ENCODE measurements at places on chromosomes 12 and 14.

GRCh38 chr14:92397150-92397952, 74.4 kb downstream of the SLC24A4 start:
- H3K27me3 ChIP-seq, result peaks cover 29% of the 10 kb centered on the region
- DNase-seq, result no peak
- no peak overlapping the region for H3K4me3 ChIP-seq
- H3K4me1 ChIP-seq, result no peaks in the 10 kb centered on the region

- peaks cover 6% of the 10 kb centered on the region for H3K36me3 ChIP-seq
- H3K4me1 ChIP-seq, result peaks cover 10% of the 10 kb centered on the region
- H3K4me3 ChIP-seq, result no peak overlapping the region
- H3K27me3 ChIP-seq, result no peaks in the 10 kb centered on the region
- no peak for DNase-seq
- H3K27ac ChIP-seq, result no peak overlapping the region
Measured at GRCh38 chr14:63650256-63650952, 8.7 kb upstream of the WDR89 start.

DNA sequence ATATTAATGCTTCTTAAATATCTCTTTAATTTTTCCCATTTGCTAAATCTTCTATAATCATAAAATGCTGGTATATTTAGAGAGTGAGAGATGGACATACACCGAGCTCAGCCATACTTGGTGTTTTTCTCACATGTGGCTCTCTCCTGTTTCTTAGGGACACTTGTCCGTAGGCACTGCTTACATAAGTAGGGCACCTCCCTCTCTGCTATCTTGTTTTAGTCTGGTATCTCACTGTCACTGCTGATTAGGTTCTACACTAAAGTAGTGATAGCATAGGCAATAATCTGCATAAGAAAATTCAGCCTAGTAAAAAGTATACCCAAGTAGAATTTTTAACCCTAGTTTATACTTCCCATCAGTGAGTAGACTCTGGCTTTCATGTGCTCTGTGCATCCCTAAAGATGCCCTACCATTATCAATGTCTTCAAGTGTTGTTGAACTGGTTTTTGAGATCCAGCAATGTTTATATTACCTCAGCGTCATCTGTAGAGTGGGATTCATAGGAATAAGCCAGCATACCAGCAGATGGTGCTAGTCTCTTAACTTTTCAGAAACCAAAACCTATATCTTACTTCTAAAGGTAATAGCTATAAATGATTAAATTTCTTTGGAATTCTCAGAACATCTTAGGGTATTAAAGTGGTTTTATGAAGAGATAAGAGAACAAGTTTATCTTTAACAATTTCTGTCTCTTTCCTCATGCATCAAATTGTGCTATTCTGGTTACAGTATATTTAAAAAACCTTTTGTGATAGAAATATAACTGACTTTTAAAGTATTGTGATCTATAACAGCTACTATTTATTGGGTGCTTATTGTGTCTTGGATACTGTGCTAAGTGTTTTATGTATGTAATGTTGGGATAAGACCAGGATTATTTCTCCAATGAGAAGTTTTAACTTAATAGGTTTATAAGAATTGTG, 32.9 kb downstream of the ARID2 start:
- no peak overlapping the region for H3K4me3 ChIP-seq
- H3K4me1 ChIP-seq, result peaks cover 11% of the 10 kb centered on the region
- DNase-seq, result no peak

DNA sequence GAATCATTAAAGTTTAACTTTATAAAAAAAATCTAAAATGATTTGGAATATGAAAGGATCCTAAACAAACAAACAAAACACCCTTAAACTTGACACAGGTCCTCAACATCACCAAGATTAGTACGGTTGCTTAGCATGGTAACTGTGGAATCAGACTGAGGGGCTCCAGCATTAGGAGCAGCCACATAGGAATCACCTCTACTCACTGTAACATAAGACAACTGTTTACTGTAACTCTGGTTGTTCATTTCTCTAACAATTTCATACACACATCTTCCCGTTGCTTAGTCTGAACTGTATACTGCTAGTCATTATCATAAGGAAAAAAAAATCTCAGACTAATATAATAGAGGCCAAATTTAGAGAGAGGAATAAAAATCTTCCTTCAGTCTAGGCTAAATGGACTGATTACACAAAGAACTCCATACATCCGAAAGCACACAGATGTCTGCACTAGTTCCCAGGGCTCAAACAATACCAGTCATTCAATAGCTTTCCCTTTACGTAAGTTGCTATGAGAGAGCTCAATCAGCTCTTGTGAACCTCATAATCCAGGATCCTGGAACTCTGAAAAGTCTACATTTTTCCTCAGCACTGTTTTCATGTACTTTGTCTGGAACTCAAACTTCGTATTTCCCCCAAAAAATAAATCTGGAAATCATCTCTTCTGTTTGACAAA, 26.0 kb downstream of the LRP6 start:
- H3K27me3 ChIP-seq, result no peaks in the 10 kb centered on the region
- peak overlapping the region; percentile 54 for H3K27ac ChIP-seq
- H3K4me1 ChIP-seq, result peaks cover 6% of the 10 kb centered on the region
- peaks cover 49% of the 10 kb centered on the region for H3K36me3 ChIP-seq

DNA sequence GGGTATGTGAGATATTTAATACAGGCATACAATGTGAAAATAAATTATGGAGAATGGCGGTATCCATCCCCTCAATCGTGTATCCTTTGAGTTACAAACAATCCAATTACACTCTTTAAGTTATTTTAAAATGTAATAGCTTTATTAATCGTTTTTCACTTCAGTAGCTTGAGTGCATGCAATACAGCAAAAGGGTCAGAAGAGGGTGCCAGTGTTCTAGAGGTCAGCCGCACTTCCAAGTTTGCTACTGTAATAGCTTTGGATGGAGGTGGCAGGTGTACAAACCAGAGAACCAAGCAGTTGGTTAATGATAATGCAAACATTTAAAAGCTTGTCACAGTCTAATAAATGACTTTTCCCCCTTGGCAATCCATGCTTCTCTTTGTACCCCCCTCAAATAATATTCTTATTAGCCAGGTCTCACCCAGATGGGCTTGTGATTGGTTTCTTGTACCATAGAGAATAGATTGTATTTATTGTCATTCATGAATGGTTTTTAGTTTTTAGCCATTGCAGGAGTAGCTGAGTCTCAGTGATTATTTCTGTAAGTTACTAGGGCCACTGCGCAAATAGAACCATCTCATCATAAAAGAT, 127.0 kb downstream of the ERC1 start:
- H3K36me3 ChIP-seq, result peaks cover 11% of the 10 kb centered on the region
- H3K4me1 ChIP-seq, result no peaks in the 10 kb centered on the region
- peak; percentile 73 for DNase-seq
- H3K27me3 ChIP-seq, result no peaks in the 10 kb centered on the region

- DNase-seq, result no peak
- no peaks in the 10 kb centered on the region for H3K27me3 ChIP-seq
- H3K36me3 ChIP-seq, result no peaks in the 10 kb centered on the region
- no peak overlapping the region for H3K27ac ChIP-seq
- H3K4me3 ChIP-seq, result no peak overlapping the region
- no peaks in the 10 kb centered on the region for H3K4me1 ChIP-seq
Measured at GRCh38 chr14:56959121-56959520, 148.8 kb upstream of the OTX2 start.

DNA sequence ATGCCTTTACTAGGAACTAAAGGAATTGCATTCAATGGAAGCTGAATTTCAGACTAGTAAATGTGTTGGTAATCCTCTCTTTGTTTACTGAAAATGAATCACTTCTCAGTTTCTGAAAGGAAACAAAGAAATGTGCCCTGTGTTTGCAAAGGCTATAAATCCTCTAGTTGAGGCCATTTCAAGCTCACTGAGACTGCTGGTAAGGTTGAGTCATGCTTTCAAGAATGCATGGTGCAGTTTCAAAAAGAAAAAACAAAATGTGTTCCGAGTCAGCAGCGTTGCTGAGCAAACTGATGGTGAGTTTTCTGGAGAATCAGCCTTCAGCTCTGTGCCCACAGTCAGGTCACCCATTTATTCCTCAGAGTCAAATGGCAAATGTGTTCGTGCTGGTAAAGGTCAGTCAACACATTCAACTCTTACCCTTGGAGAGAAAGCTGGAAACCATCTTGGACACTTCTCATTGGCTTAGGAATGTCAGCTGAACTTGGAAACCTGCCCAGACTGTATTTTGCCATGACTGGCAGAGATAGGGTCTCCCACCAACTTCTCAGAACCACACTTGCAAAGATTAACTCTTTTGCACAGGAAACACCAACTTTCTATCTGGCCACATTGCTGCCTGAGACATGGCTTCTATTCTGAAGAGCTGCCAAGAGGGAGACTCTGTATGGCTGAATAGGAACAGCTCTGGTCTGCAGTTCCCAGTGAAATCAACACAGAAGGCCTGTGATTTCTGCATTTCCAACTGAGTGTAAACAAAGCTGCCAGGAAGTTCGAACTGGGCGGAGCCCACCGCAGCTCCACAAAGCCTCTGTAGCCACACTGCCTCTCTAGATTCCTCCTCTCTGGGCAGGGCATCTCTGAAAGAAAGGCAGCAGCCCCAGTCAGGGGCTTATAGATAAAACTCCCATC, 484.4 kb downstream of the ATP23 start:
- peak overlapping the region; percentile 85 for H3K27ac ChIP-seq
- peaks cover 22% of the 10 kb centered on the region for H3K4me1 ChIP-seq
- peak overlapping the region; percentile 59 for H3K4me3 ChIP-seq
- no peaks in the 10 kb centered on the region for H3K27me3 ChIP-seq
- peaks cover 6% of the 10 kb centered on the region for H3K36me3 ChIP-seq
- no peak for DNase-seq

DNA sequence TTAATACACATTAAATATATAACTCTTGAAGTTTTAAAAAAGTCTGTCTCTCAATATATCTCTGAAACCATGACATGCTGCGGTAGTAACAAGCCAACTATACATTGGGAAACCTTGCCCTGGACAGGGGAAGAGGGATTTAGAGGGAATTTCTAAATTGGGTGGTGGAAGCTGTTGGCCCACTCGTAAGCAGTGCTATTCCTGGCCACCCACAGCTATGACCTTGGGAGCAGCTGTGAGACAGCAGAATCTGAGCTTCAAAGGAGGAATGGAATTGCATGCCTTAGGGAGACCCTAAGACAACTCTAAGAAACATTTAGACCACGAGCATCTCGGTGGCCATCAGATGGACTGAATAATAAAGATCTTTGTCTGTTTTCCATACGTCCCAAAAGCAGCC, 15.8 kb upstream of the GCH1 start:
- DNase-seq, result no peak
- H3K4me1 ChIP-seq, result no peaks in the 10 kb centered on the region
- no peaks in the 10 kb centered on the region for H3K27me3 ChIP-seq
- no peak overlapping the region for H3K4me3 ChIP-seq
- H3K27ac ChIP-seq, result no peak overlapping the region

- peak overlapping the region; percentile 58 for H3K27ac ChIP-seq
- DNase-seq, result no peak
- no peaks in the 10 kb centered on the region for H3K27me3 ChIP-seq
Measured at GRCh38 chr12:51922762-51923505, 15.6 kb downstream of the ACVRL1 start.

DNA sequence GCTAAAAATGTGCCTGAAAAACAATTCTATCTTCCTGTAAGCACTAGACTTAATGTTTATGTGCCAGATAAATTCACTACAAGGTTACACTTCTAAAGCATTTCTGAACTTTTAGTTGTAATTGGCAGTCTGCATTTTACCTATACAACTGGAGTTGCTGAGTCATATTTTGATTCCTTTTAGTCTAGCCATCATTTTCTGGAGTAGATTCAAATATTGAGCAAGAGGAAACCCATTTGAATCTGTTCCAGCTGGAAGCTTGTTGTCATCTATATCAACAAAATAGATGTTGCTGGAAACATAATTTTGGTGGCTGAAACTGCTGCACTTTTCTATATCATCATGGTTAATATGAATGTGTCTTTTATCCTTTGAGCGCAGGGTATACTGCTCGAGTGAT, 122.2 kb upstream of the CCDC175 start:
- H3K4me1 ChIP-seq, result no peaks in the 10 kb centered on the region
- no peak for DNase-seq
- no peak overlapping the region for H3K4me3 ChIP-seq
- H3K27me3 ChIP-seq, result no peaks in the 10 kb centered on the region
- H3K27ac ChIP-seq, result no peak overlapping the region
- H3K36me3 ChIP-seq, result no peaks in the 10 kb centered on the region

DNA sequence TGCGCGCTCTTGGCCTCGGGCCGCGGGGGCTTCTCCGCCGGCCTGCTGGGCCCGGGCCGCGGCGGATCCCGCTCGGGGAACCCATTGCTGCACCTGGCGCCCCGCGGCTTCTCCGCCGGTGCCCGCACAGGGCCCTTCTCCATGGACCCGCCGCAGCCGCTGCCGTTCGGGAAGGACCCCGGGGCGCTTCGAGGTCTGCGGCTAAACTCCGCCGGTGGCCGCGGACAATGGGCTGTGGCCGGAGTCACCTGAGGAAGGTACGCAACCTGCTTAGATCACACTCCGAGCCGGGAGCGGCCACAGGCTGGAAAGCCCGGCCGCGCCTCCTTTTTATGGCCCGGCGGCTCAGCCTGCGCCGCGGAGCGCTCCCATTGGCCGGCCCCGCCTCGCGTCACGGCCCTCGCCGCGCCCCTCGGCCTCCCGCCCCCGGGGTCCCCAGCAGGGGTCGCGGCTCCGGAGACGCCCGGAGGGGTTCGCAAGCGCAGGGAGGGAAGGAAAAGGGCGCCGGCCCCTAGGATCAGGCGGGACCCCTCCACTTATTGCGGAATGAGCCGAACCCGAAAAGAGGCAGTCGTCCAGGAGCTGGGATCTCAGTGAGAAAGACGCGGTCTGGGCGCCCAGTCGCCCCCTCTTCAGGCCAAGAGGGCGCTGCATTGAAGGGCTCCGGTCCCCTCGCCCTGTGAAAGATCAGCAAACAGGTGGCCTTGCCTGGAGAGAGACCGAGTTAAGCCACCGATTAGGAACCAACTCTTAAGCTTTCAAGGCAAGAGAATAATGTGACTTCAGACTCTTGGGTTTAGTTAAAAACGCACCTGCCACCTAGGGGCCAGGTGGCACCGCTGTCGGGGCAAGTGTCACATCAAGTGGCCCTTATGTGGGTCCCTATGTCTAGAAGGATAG, at the start of gene GCH1:
Gene GCH1 (minus strand): TSS at position 306 of the 900 bp plus-strand sequence. CDS start 163 bp downstream, at position 143.
- H3K27ac ChIP-seq, result peak within 1 kb of the TSS; percentile 85
- H3K4me3 ChIP-seq, result peak within 1 kb of the TSS; percentile 89
- peaks cover 32% of the 10 kb centered on the region for H3K27me3 ChIP-seq
- DNase-seq, result peak; percentile 81

GRCh38 chr14:63933110-63933509, 80.3 kb downstream of the SYNE2 start:
- H3K36me3 ChIP-seq, result peaks cover 7% of the 10 kb centered on the region
- no peak overlapping the region for H3K4me3 ChIP-seq
- no peak for DNase-seq
- H3K4me1 ChIP-seq, result peaks cover 12% of the 10 kb centered on the region

DNA sequence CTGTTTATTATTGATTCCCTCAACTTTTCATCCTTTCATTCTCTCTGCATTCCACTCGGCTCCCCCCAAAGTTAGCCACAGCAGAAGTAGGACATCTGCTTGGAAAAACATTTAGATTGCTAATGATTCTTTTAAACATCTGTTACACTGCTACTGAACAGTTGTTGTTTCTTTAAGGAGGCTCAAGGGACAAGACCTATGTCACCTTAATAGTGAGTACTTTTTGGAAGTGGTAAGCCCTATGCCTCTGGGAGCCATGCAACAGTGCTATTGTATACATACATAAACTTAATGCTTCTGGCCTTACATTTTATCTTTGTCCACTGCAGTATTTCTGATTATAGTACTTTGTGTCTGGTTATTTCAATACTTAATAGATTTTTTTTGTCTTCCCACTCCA, 628.2 kb upstream of the FOXG1 start:
- H3K4me3 ChIP-seq, result no peak overlapping the region
- no peak for DNase-seq
- peaks cover 3% of the 10 kb centered on the region for H3K4me1 ChIP-seq
- H3K36me3 ChIP-seq, result no peaks in the 10 kb centered on the region
- H3K27me3 ChIP-seq, result no peaks in the 10 kb centered on the region

Measured in type B pancreatic cell (in vitro differentiated cells).